Endothelial cell of umbilical vein (primary cell): ENCODE measurements at places on chromosomes 2 and 18. TPM values are rescaled to one million over a fixed set of nuclear protein-coding genes. Genes with fewer than 3 reads are reported as not detected.

The TUBA3E gene
- polyA plus RNA-seq = not detected in 2 replicates

The RTP5 gene
- polyA plus RNA-seq = not detected in 2 replicates

The UGT1A10 gene
- not detected in 2 replicates for polyA plus RNA-seq

DNA sequence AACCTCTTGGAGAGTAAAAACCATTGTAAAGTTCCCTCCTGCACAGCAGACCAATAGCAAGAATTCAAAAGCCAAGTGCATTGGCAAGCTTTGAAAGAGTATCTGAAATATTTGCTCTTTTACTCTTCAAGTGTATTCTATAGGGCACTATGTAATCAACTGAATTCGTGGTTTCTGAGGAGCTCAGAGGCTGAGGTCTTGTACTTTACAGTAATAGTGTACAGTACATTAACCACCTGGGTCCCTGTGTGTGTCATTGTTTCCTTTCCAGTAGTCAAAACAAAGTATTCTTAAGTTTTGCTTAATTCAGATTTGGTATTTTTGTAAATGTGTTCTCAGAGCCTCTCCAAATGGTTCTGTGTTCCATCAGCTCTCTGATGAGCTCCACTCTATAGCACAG, 769.7 kb downstream of the LRRTM4 start:
- DNase-seq = no peak

DNA sequence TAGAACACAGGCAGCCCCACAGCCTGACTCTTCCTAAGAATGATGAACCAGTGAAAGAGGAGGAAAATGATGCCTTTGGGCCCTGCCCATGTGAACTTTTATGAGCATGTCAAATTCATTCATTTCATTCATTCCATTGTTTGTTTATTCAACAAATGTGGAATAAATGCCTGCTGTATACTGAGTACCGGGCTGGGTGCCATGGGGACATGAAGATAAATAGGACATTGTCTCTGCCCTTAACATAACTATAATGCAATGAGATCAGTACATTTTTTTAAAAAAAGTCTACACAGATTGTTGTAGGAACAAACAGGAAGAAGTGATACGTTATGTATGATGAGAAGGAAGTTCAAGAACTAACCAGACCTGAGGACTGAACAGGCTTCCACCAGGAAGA, 14.7 kb downstream of the MREG start:
- DNase-seq = no peak

DNA sequence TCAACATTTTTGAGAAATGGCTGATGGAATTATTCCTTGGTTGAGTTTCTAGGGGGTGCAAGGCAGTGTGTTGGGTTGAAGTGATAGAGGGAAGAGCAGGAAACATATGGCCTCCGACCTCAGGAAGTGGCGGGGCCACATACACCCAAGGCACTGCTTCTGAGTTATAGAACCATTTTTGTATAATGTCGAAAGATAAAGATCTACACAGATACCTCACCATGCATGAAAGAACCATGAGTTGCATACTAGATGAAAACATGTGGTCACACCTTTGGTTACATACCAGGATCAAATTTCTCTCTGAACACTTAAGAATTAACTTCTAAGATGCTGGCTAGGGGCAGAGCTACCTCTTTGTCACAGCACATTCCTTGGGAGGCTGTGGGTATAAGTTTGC, 23.2 kb downstream of the LAMA3 start:
- DNase-seq = no peak

- no peak for DNase-seq
Observed at GRCh38 chr18:13382954-13383827, 164.6 kb downstream of the LDLRAD4 start.

DNA sequence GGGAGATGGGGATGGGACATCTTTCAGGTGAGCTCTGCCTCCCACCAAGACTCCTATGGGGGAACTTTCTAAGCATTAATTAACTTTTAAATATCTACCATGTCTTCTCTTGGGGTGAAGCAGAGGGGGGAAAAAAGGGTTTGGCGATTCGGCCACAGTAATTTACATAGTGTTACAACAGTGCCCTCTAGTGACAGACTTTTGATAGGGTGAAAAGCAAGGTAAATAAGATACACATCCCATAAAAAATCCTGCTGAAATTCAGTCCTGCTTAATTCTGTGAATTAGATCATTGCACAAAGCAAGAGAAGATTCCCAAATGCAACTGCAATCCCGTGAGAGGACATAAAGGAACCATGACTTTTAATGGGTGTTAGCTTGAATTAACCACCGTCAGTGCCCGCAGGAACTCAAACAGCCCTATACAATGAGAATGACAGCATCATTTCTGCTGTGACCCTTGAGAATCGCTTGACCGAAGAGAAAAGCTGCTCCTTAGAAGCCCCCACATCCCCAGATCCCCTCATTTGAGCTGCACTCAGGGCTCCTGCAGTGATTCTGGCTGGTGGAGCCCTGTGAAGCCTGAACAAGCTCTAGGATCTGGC, 32.8 kb downstream of the FAM124B start:
- DNase-seq = no peak

DNA sequence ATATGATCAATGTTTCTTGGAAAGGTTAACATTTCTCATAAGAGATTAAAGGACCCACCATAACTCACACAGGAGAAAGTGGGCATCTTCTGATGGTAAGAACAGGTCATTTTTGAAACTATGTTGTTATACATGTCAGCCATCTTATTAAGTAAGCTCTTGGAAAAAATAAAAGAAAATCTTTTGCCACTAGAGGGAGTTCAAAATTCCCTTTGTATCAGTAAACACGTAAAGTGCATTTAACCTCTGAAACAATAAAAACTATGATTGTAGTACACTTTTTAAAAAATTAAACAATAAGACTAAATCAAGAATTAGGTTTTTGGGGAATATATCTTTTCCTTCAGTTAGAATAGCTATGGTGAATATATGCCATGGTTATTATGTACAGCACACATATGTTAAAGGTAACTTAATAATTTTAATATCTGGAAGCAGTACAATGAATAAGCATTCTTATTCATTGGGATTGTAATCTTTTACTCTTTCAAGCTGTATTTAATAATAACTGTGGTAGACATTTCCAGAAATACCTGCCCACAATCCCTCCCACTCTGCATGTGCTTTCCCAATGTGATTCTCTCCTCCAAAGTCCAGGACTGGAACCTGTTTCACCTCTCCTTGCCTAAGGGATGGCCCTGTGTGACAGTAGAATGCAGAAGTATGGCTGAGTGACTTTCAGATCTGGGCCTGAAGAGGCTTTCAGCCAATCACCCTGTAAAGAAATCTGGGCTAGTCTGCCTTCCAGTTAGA, 64.2 kb downstream of the RBMS1 start:
- peak; percentile 77 for DNase-seq
